Stimulated activated CD4-positive, alpha-beta T cell treated with anti-CD3 and anti-CD28 coated beads, Interleukin-12 subunit alpha, Interleukin-12 subunit beta, amount 100 ng/mL, for 24 hours (primary cell): ENCODE measurements at places on chromosomes 2 and 18.

DNA sequence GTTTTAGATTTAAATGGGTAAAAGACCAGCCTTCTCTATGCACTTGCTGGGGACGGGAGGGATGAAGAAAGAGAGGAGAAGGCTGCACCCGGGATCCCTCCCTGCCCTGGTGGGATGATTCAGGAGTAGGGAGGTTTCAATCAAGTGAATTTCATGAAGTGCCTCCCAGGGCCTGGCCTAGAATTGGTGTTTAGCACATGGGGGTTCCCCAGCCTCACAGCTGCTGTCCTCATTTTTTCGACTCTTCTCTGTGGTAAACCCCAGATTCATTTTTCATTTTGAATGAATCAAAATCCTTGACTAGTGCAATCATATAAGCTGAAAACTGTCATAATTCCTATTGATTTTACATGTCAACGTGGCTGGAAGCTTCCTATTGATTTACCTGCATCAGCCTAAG, 81.1 kb downstream of the LPIN1 start:
- DNase-seq: no peak

GRCh38 chr2:181183878-181184542, 203.6 kb downstream of the UBE2E3 start:
- DNase-seq: no peak

GRCh38 chr2:31054842-31055388, 83.3 kb downstream of the GALNT14 start:
- DNase-seq: no peak

- no peak for DNase-seq
These were observed 173.5 kb upstream of the AGAP1 start for GRCh38 chr2:235320326-235320725.

- DNase-seq: no peak
These were observed 55.1 kb downstream of the FSIP2 start for GRCh38 chr2:185793532-185794345.

GRCh38 chr2:215565897-215566296, 130.0 kb upstream of the FN1 start:
- no peak for DNase-seq

DNA sequence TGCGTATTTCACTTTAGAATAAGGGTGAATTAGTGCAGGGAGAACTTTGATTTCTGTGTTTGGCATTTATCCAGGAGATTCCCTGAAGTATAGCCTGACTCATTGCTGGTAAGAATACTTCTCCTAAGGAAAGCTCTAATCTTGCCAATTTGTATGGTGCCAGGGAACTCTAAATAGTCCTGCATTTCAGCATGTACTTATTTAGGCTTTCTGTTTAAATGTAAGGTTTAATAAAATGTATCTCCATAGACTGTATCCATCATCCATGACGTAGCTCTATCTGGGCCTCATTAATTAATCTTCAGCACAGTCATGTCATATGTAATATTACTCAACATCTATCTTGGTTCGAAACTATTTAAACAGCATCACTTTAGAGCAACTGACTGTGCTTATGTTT, 127.7 kb downstream of the DOK6 start:
- DNase-seq: no peak

DNA sequence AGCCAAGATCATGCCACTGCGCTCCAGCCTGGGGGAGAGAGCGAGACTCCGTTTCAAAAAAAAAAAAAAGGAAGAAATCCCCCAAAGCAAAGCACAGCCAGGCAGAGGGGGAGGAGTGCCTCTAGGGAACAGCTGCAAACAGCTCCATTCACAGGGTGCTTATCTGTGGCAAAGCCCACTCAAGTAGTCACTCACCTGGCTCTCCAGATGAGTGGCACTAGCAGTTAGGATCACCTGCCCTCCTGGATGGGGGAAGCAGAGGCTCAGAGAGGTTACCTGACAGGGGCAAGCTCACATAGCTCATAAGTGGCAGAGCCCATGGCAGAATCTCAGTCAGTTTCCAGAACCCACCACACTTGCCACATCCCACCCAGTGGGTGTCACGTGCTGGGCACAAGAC, 30.3 kb downstream of the TFCP2L1 start:
- DNase-seq: no peak

GRCh38 chr2:178523596-178524134, 43.4 kb downstream of the PLEKHA3 start:
- DNase-seq: no peak
